ENCODE measurements at places on chromosomes 2 and 18.

DNA sequence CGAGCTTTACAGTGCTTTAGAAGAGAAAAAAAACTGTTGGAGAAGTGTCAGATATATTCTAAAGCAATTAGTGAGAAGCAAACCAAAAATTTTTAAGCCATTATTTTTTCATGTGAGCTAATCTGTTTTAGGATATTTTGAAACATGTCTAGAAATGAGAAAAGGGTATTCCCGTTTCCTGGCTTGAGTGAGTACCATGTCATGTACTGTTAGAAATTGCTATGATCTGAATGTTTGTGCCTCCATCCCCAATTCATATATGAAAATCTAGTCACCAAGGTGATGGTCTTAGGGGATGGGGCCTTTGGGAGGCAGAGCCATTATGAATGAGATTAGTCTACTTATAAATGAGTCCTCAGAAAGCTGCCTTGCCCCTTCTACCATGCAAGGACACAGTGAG, 493.3 kb upstream of the GCFC2 start:
- DNase-seq, result no peak

DNA sequence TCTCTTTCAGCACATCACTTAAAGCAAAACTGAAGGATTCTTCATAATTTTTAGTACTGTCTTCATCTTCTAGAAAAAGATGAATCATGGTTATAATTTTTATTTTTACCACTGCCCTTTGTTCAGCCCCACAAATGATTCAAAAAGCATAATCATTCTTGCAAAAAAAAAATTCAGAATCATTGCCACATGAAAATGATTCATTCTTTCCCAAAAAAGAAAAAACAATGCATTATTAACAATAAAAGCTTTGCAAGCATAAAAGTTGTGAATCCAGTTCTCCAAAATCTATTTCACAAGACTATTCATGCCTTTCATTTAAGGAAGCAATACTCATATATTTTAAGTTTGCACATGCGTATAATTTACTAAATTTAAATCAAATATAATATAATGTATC, 204.8 kb downstream of the RBM43 start:
- no peak for DNase-seq

GRCh38 chr2:45964223-45964841, 312.9 kb downstream of the PRKCE start:
- no peak for DNase-seq

- no peak for DNase-seq
Measured at GRCh38 chr18:31248783-31249521, 69.0 kb upstream of the DSG1 start.

GRCh38 chr18:2901423-2901985, 54.7 kb downstream of the EMILIN2 start:
- DNase-seq, result no peak

GRCh38 chr2:25293958-25294562, 47.7 kb downstream of the DNMT3A start:
- DNase-seq, result no peak

- no peak for DNase-seq
Measured at GRCh38 chr2:44932079-44932478, 9.4 kb upstream of the SIX3 start.

All from thoracic aorta (tissue), 2 donors.